ENCODE measurements at places on chromosomes 16 and 17.

GRCh38 chr16:85399583-85400284 is 213.4 kb upstream of the GSE1 start:
- no peak for DNase-seq

DNA sequence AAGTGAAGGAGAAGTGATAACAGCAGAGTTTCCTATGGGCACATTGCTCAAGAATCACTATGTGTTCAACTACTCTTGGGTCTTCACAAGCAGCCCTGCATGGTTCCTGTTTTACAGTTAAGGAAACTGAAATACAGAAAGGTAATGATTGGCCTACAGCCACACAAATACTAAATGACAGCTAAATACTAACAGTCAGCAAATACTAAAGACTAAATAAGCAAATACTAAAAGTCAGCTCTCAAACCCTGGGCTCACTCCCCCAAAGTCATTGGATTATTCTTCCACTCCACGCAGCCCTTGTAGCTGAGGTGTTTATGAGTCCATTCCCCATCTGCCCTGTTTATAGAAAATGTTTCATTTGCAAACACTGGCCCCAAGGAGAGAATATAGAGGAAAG is 372.7 kb upstream of the CDH11 start:
- no peak for DNase-seq

DNA sequence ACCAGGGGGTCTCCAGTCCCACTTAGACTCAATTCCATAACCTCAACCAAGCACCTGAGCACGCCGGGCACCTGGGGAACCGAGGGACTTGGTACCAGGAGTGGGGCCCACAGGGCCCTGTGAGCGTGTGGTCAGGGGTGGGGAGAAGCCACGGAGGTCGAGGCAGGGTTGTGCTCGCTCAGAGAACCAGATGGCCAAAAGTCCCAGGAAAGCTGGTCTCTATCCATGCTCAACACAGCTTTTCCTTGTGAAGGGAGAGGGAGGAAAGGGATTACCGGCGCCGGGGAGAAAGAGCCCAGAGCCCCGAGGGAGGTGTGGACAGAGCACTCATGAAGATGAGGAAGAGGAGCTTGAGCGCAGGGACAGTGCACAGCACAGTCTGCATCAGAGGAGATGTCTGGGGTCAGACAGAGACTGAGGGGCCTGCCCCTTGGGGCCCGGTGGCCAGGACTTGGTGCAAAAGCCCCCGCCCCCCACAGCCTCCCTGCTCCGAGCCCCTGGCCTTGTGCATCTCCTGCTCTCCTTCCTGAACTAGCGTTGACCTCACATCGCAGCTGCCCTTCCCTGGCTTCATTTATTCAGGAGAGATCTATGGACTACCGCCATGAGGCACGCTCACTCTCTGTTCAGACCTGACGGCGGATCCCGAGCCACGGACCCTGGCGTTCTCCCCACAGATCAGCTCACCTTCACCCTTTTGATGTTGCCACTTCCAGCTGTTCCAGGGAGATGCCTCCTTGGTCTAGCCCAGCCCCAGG is 355.4 kb upstream of the TNRC6C start:
- peak; percentile 3 for DNase-seq

DNA sequence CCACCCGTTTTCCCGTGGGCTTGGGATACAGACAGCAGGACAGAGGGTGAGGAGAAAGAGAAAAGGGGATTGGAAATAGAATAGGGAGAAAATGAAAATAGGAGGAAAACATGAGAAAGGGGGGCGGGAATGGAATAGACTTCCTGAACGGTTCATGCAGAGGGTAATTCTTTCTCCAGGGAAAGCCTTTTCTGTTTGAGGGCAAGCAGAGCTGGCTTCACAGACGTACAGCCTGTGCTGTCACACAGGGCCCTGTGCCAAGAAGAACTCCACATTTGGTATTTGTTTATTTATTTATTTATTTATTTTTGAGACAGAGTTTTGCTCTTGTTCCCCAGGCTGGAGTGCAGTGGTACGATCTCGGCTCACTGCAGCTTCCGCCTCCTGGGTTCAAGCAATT is 12.0 kb downstream of the MILR1 start:
- no peak for DNase-seq

DNA sequence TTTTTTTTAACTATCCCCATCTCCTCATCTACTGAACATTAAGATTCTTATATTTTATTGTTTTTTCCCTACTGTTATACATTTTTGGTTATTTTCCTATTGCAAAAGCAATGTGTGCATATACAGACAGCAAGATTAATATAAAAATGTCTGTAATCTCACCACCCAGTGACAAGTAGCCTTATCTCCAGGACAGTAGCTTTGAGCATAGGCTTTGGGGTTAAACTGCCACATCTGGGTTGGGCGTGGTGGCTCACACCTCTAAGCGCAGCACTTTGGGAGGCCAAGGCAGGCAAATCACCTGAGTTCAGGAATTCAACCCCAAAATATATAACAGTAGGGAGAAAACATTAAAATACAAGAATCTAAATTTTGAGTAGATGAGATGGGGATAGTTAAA is 27.4 kb upstream of the SSTR2 start:
- DNase-seq = no peak

- no peak for DNase-seq
These were observed 83.0 kb downstream of the WWP2 start for GRCh38 chr16:69845181-69845580.

GRCh38 chr17:49338883-49339282 is 23.2 kb downstream of the ZNF652 start:
- no peak for DNase-seq
